NCI-H2171 treated with DMSO at 0.1 percent for 48 hours (cell line): ENCODE measurements at places on chromosomes 2 and 18.

GRCh38 chr18:49070552-49070951 is 119.8 kb upstream of the SMAD7 start:
- DNase-seq = no peak

DNA sequence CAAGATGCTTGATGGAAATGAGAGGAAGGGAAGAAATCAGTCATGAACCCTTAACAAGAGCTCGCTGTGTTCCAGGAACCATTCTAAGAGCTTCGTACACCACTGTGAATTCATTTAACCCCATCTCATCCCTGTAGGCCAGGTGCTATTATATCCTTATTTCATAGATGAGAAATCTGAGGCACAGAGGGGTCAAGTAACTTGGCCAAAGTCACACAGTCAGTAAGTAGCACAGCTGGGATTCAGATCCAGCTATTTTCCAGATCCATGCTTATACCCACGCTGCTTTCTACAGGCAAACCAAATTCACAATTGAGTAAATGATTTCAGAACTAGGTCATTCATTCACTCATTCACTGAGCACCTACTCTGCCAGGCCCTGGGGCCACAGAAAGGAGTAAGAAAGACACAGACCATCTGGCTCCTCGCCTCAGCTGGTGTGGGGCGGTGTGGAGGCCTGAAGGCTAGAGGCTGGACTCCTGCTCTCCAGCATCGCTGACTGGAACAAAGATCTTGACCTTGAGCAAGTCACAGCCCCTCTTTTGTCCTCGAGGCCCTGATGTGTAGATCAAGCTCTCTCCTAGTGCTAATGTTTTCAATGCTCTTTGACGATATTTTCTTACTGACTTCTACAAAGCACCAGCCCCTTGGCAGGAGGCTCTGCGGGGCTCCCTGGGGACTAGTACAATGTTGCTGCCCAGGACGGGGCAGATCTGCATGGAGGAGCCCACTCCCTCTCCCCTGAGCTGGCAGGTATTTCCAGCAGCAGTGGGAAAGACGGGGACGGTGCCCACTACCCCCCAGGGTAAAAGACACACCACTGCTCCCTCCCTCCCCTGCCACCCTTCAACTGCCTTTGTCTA is 26.5 kb downstream of the STEAP3 start:
- peak; percentile 54 for DNase-seq

DNA sequence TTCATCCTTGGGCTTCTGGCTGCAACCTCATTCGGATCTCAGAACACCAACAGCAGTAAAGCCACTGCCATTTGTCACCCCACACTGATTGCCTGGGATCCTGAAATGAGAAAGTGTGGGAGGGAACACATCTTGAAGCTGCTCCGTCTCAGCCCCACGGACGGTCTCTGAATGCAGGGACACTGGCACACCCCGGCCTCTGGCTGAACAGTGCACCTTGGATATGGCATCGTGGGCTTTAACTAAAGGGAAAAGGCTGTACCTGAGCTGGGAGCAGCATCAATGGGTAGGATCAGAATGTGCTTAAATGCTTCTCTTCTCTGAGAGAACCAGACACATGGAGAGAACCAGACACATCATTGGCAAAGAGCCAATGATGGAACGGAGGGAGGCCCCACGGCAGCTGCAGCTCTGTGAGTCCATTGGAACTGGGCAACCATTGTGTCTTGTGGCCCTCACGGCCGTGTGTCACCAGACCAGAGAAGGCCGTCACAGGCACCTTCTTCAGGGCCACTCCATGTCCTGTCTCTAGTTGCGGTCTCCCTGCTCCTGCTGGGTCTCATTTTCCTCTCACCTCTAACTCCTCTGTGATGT is 193.4 kb upstream of the MYT1L start:
- DNase-seq = no peak

DNA sequence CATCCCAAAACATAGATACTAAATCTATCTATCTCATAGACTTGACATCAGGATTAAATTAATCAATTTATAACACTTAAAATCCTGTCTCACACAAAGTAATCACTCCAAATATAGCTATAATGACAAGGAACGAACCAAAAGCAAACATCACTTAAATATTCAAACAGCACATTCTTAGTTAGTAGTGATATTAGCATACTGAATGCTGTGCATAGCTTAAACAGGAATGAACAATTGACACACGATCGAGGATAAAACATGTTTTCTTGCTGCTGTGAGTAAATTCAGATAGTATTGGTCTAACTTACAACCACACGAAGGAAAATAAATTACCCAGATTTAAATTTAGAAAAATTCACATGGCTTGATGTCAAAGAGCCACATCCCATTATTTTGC is 58.9 kb upstream of the SNTG2 start:
- no peak for DNase-seq

DNA sequence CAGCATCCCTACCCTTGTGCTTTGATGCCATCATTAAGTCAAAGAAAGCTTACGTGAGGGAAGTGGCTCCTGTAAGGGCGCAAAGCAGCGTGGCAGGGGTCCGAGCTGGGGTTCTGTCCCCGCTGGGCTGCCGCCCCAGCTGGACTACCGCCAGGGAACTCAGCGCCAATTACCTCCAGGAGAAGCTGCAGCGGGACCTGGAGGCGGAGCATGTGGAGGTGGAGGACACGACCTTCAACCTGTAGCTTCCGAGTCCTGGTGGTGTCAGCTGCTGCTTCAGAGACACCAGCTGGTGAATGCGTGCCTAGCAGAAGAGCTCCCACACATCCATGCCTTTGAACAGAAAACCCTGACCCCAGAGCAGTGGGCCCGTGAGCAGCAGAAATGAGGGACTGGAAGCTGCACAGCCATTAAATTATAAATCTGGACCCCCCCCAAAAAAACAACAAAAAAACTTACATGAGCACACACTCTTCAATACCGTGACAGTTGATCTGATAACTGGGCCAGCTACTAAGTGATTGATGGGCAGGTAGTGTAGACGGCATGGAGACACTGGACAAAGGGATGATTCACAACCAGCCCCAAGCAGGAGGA is 20.1 kb upstream of the YES1 start:
- DNase-seq = peak; percentile 79

GRCh38 chr18:49691177-49691608 is 122.1 kb downstream of the ACAA2 start:
- no peak for DNase-seq

- DNase-seq = no peak
Measured at GRCh38 chr2:222813177-222813843, 47.5 kb upstream of the ACSL3 start.

DNA sequence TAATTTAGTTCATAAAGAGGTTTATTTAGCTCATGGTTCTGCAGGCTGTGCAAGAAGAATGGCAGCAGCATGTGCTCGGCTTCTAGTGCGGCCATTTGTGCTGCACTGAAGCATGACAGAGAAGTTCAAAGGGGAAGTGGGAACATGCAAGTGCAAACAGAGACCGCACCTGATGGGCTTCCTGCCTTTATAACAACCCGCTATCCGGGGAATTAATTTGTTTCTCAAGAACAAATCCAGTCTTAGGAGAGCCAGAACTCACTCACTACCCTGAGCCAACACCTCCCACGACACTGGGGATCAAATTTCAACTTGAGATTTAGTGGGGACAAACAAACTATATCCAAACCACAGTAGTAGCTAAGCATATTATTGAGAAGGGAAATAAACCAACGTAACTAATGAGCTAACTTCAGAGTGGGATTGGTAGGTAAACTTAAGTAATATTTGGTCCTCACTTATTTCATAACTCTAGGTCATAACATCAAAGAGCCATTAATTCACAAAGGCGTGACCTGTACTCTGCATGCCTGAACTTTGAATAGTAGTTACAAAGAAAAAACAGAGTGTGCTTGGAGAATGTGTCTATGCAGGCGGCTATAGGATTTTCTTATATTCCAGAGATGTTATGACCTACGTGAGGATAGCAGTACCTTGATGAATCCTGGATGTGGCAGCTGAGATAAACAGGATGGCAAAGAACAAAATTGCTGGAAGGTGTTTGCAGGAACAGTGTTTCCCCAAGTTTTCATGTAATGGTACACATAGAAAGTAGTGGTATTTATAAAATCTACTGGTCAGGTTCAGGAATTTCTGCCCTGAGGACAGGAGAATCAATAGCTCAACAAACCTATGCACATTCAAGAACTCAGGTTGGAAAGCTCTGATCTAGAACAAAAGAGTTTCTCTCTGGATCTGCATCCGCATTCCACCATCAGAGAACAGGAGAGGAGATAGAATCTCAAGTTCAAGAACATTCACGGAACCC is 845.9 kb upstream of the ID2 start:
- DNase-seq = peak; percentile 26

- DNase-seq = no peak
Measured at GRCh38 chr18:46163091-46163490, 58.9 kb downstream of the HAUS1 start.

DNA sequence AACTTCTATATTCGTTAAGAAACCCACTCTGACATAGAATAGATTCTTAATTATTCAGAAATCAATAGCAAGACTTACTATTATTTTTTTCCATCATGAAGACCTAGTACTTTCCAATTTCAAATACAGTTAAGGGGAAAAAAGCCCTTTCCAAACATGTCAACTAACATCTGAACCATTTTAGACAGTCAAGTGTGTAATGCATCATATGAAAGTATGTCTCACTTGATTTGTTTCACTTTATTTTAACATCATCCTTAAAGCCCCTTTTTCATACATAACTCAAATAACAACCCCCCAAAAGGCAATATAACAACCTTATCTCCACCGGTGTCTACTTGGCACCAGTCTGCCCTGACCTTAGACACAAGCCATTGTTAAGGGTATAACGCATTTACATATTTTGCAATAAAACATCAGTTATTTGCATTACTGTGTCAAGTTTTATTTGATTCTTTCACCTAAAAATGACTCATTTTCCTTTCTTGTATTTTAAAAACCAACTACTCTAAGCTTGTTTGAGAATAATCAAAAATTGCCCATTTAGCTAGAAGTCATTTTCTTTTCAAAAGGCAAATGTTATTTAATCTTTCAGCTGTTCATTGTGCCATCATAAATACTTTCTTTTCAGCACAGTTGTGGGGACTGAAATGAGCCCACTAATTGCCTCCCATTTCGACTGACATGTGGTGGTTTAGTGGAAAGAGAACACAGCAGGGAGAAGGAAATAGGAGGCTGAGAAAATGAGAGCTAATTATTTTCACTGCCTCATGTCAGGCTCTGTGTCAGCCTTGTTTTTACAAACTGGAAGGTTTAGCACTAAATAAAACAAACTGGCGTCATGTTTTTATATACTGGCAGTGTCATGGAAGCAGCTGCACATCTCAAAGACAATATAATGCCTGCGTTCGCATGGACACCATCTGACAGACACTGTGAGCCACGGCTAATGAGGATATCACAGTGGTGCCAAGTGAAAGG is 104.7 kb upstream of the CDCA7 start:
- peak; percentile 72 for DNase-seq

- no peak for DNase-seq
Measured at GRCh38 chr2:46578961-46579360, 99.6 kb downstream of the TMEM247 start.

GRCh38 chr18:6668836-6669235 is 60.7 kb upstream of the ARHGAP28 start:
- DNase-seq = no peak

GRCh38 chr18:9741793-9742523 is 33.9 kb downstream of the RAB31 start:
- no peak for DNase-seq

- no peak for DNase-seq
Measured at GRCh38 chr18:77015169-77015568, 117.4 kb downstream of the MBP start.

GRCh38 chr18:34857320-34857719 is 147.2 kb downstream of the DTNA start:
- no peak for DNase-seq

DNA sequence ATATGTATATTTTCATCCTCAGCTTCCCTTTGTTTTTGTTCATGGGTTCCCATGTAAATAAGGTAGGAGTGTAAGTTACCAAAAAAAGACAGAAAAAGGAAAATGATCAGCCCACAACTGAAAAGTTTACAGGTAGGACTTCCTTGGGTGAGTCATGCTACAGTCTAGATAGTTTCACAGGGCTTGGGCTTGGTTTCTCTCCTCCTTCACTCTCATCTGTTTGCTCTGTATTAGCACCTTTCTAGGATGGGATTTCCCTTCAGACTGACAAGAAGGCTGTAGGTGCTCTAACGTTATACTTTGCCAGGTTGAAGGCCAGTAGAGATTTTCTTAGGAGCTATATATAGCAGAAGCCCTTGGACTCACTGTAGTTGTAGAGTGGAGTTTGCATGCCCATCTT is 57.9 kb downstream of the FAM171B start:
- no peak for DNase-seq

DNA sequence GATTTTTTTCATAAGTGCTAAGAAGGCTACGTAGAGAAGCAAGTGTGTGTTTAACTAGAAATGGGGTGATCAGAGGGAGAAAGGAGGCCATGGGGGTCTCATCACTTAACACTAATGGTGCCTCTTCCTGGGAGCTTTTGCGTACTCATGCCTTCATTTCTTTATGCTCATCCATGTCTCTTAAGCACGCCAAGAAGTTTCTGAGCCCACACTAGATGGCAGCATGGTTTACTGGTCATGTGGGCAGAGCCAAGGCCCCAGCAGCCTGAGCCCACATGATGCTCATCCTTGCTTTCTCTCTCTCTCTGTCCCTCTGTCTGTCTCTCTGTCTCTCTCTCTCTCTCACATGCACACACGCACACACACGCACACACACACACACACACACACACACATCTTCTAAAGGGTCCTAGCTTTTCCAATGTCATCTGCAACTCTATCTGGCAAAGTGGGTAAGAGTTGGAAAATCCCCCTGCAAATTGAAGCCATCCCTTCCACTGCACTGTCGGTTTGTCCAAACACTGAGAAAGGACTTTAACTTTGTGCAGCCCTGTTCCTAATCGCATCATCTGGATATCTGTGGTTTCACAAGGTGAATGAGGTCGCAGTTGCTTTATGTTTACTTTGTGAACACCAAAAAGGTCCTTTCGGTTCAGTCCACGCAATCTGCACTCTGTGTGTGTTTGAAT is 137.1 kb upstream of the CCDC68 start:
- DNase-seq = peak; percentile 16

GRCh38 chr2:237333748-237334147 is 80.2 kb downstream of the COL6A3 start:
- no peak for DNase-seq

GRCh38 chr2:201070948-201071478 is 458 bp downstream of the HYCC2 start:
- no peak for DNase-seq

DNA sequence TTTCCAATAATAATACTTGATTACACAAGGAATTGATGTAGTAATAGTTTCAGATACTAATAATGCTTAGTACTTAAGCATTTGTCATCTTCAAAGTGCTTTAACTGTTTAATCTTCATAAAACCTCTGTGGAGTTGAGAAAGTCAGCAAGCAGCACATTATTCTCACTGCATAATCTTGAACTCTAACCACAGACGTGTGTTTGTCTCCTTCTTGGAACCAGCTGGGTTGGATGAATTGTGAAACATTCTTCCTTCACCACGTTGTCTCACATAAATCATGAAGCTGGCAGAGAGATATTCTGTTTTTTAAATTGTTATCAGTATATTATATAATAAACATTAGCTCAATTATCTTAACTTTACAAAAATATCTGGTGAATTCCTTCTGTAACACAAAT is 55.1 kb upstream of the LDAH start:
- no peak for DNase-seq
